ENCODE measurements at places on chromosomes 4 and X.

- DNase-seq: no peak
Measured at GRCh38 chr4:69518538-69519198, 23.0 kb upstream of the UGT2B4 start.

- DNase-seq: no peak
Measured at GRCh38 chrX:17567821-17568220, 169.5 kb upstream of the SCML1 start.

DNA sequence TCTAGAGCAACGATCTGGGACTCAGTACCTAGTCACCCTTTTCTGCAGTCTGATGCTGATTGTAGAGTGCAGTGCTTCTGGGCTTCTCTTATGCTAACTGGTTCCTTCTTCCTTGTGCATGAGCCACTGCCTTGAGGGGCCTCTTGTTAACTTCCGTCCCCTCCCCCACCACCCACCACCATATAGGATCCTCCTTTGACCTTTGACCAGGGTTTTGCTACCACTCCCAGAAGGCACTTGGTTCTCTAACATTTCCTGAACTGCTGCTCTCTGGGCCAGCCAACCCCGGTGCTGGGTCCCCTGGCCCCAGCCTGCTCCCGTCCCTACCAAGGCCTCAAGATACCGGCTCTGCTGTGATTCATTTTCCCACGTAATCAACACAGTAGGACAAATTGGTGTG is 104.6 kb upstream of the KLF3 start:
- no peak for DNase-seq

DNA sequence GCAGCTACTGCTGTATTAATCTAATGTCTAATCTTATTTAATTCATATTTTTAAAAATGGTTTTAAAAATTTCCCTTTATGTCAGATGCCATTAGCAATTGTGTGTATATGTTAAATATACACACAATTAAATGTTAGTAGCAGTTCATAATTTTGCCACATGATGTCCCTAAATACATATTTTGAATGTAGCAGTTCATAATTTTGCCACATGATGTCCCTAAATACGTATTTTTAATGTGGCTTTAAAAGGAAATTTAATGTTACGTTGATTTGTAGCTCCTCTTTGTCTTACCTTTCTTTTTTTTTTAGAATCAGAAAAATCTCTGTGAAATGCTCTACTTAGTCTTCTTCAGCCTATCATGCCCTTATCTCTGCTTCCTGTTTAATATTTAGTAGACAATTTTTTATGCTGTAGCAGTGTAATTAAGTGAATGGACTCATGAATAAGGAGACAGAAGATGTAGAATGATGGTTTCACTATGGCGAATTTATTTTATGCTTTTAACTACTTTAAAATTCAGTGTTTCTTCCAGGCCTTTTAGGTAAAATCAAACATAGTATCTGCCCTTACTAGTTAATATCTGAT is 26.1 kb downstream of the RBM46 start:
- no peak for DNase-seq

- DNase-seq: no peak
Measured at GRCh38 chrX:83759872-83760271, 101.1 kb upstream of the CYLC1 start.

GRCh38 chr4:41957634-41958033 is 22.4 kb downstream of the TMEM33 start:
- no peak for DNase-seq

GRCh38 chrX:124502599-124502998 is 156.2 kb downstream of the SH2D1A start:
- no peak for DNase-seq

- no peak for DNase-seq
Measured at GRCh38 chr4:13920901-13921300, 293.4 kb upstream of the BOD1L1 start.

DNA sequence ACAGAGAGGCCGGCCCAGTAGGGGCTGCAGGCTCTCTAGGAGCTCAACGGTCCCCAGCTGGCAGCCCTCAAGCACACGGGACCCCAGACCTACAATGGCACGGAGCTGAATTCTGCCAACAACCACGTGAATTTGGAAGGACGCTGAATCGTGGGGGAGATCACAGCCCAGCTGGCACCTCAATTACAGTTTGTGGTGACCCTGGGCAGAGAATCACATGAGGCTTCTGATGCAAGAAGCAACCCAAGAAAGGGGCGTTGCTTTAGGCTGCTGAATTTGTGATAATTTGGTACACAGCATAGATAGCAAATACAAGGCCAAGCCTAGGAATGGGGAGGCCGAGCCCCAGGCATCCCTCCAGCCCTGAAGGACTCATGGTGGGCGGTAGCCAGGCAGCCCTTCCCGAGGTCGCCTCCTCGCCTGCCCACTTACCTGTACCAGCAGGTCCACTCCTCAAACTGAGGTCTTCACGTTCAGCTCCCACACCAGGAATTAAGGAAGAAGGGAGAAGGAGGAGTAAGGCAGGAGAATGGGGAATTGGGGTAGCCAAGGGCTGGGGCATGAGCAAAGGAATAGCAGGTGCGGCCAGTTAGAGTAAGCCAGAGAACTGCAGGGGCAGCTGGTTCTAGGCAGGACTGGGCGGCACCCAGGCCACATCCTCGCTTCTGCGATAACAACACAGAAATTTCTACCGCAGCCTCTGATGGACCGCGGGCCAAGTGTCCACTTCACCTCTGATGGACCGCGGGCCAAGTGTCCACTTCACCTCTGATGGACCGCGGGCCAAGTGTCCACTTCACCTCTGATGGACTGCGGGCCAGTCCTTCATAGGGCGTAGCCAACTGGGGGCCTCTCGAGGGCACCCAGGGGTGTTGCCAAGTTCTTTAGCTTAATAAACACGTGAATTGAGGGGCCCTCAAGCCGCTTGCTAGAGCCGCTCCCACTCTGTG is 23.4 kb upstream of the HTRA3 start:
- no peak for DNase-seq

DNA sequence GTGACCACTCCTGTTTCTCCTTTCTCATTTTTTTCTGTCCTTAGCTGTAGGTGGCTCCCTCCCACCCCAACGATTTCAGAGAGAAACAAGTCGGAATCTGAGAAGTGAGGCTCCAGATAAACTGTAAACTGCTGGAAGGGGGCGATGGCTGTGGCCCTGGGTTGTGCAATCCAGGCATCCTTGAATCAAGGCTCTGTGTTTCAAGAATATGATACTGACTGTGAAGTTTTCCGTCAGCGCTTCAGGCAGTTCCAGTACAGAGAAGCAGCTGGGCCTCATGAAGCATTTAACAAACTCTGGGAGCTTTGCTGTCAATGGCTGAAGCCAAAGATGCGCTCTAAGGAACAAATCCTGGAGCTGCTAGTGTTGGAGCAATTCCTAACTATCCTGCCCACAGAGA is 37.7 kb downstream of the ETDC start:
- no peak for DNase-seq

- peak; percentile 21 for DNase-seq
Measured at GRCh38 chr4:1377606-1378261, 28.5 kb downstream of the NKX1-1 start.

DNA sequence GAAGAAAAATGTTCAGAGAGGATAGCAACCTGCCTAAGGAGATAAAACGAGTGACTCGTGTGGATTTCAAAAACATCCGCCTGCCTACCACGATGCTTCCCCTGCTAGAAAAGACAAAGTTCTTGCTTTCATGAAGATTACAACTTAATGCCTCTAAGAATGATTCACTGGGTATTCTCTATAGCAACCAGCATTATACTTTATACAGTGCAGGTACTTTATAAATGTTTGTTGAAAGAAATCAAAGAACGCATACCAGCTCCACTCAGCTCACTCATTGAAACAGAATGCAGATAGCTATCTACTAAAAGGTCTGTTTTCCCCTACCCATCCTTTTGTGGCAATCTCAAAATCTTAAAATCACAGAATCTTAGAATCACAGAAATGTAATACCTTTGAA is 33.7 kb downstream of the GASK1B start:
- no peak for DNase-seq

- DNase-seq: no peak
Measured at GRCh38 chr4:124833831-124834505, 121.4 kb upstream of the ANKRD50 start.

GRCh38 chrX:17030580-17031270 is 84.3 kb downstream of the REPS2 start:
- DNase-seq: no peak

DNA sequence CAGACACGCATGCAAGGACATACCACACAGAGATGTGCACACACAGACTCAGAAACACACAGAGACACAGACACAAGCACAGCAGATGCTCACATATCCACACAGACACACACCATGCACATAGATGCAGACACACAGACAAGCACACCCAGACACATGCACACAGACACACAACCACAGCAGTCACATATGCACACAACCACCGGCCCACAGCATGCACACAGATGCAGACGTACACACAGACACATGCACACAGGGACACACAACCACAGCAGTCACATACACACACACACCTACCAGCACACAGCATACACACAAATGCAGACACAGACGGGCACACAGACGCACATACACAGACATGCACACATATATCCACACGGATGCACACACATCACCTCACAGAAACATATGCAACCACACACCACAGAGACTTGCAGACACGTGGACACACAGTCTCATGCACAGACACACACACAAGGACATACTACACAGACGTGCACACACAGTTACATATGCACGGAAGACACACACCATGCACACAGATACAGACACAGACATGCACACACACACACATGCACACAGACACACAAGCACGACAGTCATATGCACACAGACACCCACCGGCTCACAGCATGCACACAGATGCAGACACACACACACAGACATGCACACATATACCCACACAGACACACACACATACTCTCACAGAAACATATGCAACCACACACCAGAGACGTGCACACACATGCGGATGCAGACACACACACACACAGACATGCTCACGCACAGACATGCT is 25.2 kb upstream of the SLC25A6 start:
- no peak for DNase-seq

DNA sequence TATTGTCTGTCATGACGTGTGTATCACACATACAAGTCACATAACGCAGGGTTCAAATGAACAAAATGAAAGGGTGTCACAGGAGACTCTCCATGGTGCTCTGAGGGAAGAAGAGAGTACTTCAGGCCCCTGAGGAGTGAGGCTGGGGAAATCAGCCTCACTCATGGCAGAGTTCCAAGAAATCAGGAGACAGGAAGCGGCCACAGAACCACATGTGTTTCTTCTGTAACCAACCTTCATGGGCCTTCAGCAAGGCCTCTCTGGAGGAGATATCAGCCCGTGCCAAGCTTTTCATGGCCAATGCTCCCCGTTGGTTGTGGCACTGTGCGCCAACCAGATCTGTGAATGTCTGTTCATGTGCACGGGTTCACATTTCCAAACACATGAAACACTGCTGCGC is 76.0 kb downstream of the NAT8L start:
- DNase-seq: peak; percentile 17

DNA sequence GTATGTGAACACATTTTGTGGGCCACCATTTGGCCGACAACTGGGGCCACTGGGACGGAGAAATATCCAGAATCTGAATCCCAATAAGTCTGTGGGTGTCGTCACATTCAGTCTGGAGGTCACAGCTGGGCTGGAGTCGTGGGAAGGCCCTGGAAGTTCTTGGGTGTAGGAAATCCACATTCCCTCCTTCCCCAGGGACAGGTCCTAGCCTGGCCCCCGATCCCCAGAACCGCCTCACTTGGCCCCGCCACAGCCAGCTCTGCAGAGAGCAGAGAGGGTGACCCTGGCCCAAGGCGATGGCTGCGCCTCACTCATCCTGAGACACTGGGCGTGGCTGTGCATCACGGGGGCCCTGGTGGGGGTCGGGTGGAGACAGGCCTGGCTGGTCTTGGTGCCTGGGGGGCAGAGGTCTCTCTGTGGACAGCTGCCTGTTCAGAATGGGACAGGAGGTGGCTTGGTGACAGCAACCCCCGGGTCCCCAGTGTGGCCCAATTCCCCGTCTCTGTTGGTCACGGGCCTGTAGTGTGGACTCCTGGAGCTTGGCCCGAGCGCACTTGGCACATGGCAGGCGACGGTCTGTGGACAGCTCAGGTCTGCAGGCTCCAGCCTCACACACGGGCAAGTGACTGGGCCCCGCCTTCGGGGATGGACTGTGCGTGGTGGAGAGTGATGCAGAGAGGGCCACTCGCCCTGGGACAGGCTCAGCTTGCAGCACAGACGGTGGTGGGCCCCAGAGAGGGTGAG is 16.4 kb downstream of the DOK7 start:
- no peak for DNase-seq

DNA sequence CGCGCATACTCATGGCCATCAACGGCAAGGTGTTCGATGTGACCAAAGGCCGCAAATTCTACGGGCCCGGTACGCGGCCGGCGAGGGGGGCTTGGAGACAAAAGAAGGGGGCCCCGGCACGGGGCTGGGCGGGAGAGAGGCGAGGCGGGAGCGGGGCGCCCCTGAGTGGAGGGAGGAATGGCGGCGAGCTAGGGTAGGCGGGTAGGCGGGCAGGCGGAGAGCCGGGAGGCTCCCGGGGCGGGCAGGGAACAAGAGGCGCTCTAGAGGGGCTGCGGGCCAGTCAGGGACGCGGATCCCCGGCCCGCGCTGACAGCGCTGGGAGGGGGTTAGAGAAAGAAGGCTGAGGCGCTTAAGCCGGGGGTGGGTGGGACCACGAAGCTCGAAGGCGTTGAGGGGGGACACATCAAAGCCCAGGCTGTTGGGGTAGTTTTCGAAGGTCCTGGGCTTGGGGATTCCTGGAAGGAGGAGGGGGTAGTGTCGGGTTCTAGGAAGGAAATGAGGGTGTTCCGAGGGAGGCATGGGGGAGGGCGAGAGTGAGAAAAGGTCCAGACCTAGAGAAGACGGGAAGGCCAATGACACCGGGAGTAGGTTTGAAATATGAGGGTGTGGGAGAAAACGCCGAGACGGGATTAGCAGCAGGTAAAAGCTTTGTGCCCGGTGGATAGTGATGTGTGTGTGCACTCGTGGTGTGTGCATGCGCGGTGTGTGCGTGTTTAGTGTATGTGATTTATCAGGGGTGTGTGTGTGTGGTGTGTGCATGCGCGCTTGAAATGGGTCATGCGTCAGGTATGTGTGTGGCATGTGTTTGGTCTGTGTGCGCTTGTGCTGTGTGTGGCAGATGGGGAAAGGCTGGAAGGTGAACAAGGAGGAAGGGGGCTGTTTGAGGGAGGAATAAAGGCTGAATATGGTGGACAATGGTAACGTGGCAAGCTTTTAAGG is 807 bp downstream of the PGRMC1 start:
- DNase-seq: peak; percentile 58

GRCh38 chr4:151142758-151143157 is 43.3 kb downstream of the RPS3A start:
- DNase-seq: no peak

- no peak for DNase-seq
Measured at GRCh38 chr4:86596807-86597206, 2.7 kb downstream of the PTPN13 start.

DNA sequence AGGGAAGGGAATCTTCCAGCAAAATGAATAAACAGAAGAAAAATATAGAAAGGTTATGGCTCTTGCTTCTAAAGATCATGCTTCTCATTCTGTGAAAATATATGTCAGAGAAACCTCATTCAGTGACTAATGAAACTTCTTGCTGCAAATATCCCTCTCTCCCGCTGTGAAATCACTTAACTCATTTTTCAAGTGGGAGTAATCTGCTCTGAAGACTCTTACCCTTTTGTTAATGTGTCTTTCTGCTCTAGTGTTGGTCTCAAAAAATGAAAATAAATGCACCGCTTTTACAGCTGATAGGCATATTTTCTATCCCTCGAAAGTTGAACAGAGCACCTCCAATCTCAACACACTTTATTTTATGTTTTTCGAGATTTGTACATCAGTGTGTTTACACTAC is 252.3 kb downstream of the NLGN4X start:
- no peak for DNase-seq

GRCh38 chrX:71095981-71096759 is 519 bp downstream of the FOXO4 start:
- no peak for DNase-seq

- DNase-seq: no peak
Measured at GRCh38 chr4:3865986-3866812, 100.0 kb downstream of the ADRA2C start.
